HCEC 1CT (cell line): ENCODE measurements at places on chromosomes 16 and 17.
A peak's percentile ranks its signal among the peaks of the same experiment; 100 is the strongest.

DNA sequence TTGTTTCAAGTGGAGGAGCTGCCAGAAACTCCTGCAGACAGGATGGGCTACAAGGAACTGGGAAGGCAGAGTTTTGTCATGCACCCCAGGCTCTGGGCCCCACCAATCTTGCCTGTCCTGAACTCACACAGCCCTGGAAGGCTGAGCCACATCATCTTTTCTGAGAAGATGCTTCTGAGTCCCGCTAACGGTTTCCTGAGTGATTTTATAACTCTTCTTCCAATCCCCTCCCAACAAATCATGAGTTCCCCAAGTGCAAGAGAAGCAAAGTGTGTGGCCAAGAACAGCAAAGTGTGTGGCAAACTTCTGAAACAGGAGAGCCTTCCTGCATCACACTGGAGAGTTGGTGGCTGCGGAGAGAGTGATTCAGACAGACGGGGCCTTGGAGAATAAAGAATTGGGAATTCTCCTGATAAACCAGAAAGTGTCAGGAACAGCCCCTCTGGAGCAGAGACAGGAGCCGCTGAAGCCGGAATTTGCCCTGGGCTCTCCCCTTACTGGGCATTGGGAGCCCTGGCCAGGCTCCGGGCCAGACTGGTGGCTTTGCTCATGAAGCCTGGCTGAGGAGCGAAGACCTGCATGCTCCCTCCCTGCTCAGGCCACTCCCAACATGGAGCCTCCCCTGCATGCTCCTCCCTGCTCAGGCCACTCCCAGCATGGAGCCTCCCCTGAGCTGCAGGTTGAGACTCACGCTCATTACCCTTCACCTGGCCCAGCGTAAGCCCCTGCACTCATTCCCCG lies 47.2 kb downstream of the PITPNM3 start:
- no peak for DNase-seq

DNA sequence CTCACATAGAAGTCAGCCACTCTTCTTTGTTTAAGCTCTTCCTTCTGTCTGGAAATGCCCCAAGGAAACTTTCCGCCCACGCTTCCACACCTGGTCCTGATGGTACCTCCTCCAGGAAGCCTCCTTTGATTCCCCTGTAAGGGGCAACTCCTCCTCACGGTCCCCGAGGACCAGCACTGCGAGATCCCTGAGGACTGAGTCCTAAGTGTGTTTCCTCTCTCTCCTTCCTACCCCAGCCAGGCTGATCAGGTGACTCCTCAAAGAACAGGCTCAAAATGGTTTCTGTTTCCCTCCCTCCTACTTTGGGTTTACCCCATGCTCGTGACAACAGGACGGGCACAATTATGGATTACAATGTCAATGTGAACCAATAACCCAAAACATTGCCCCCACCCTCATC lies 63.0 kb upstream of the MED9 start:
- no peak for DNase-seq

GRCh38 chr16:72921620-72922019 lies 126.3 kb downstream of the ZFHX3 start:
- DNase-seq: no peak

GRCh38 chr17:42363767-42364585 lies 24.3 kb downstream of the STAT3 start:
- DNase-seq: no peak

DNA sequence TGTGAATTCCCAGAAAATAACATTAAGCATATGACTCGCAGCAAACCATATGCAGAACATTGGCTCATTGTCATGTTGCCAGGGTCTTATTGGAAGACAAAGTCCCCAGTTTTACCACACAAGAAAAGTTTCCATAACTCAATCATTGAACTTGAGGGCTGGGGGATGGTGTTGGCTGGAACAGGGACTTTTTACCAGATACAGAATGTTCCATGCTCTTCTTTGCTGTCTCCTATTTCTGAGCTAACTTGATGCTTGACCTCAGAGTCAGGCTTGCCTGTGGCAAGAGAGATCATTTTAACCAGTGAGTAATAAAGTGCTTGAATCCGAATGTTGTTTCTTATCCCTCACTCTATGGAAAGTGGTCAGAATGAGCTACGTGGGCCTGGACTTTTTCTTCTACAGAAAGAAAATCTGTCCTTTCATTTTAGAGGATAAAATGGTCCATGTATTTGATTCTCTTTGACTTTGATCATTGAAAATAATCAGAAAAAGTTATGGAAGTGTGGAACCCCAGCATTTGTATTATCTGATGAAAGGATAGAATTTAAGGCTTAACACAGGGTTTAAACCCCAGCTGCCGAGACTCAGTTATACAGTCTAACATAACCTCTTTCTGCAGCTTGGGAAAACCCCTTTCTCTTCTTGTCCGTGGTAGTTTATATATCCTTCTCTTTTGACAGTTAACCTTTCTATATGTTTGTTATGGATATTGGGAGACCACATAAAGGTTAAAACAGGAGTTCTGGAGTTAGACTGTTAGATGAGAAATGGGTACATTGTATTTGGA lies 67.0 kb downstream of the TUBD1 start:
- peak; percentile 85 for DNase-seq

DNA sequence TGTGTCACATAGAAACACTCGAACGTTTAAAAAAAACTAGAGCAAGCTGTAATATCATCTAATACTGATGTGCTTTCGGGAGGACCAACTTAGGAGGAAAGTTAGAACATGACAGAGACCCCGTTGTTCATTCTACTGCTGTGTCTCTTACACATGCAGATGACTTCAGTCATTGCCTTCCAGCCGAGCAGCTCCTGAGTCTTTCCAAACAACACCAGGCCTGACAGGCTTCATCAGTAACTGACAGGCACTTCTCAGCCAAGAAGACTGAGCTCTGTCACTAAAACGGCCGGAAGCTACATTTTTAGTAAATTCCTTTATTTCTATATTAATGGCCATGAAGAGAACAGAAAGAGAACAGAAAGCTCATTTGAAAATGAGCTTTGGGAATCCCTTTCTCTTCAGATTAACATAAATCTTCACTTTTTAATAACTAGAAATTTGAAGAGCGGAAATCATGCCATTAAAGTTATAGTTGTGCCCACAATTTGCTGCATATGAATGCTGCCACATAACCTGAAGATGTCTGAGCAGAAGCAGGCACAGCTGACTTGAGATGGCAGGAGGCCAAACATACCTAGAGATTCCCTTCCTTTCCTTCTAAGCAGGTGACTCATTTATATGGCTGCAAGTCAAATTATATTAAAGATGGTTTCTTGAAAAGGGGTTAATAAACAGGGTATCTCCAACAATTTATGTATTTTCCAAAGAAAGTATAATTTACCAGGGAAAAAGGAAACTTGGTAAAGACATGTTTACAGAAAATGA lies 148.9 kb downstream of the ITFG1 start:
- no peak for DNase-seq

GRCh38 chr16:52103791-52104190 lies 443.2 kb downstream of the TOX3 start:
- no peak for DNase-seq

- DNase-seq: peak; percentile 12
These were observed 8.0 kb upstream of the FASN start for GRCh38 chr17:82105882-82106687.

GRCh38 chr17:21173543-21173942 lies 40.4 kb downstream of the TMEM11 start:
- no peak for DNase-seq

DNA sequence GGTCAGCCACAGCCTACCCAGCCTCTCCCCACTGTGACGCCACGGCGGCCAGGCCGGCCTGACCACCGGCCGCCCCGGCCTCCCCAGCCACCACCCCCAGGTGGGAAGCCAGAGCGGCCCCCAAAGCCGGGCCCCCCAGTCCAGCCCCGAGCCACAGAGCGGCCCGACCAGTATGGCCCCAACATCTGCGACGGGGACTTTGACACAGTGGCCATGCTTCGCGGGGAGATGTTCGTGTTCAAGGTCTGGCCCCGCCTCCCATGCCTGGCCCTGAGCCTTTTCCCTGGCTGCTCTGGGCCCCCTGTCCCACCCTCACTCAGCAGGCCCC lies 16.0 kb downstream of the MMP15 start:
- DNase-seq: no peak

DNA sequence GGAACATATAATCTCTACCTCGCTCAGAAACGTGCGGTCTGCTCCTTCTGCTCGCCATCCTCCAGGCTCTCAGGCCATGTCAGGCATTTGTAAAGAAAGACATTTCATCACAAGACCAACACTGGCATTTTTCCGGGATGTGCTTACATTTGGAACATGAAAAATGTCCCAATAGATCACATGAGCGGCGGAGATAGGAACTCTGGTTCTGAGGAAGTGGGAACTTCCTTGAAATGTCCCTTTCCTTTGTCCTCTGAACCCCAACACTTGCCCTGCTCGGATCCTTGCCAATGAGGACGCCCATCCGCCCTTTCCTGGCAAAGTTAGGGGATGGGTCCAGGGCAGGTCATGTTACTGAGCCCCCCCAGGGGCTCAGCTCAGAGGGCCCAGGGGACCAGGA lies 130.5 kb downstream of the MAF start:
- DNase-seq: no peak

DNA sequence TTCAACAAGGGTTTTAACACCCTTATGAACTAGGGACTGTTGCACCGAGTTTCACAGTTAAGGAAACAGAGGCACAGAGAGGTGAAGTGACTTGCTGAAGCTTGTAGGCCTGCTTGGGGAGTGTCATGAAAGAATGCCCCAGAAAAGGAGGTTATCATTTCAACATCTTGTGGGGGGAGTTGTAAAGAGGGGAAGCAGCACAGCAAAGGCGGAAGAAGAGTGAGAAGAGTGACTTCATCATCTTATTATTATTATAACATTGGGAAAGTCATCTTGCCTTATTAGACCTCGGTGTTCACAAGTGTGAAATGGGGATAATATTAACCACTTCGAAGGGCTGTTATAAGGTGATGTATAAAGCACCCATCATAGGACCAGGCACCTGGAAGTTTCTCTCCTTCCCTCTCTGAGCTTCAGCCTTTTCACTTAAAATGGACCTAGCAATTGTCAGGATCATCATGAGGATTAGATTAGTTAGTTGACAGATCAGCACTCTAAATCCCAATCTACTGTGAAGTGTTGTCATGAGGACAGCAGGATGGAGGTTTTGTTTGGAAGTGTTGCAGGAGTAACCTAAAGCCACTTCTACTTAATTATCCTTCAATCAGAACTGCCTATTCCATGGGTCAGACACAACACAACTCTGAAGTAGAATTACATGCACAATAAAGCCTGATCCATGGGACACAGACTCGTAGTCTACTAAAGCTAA lies 2.3 kb downstream of the CCL4 start:
- DNase-seq: no peak

- peak; percentile 7 for DNase-seq
These were observed 1.0 kb downstream of the GDE1 start for GRCh38 chr16:19520861-19521331.

DNA sequence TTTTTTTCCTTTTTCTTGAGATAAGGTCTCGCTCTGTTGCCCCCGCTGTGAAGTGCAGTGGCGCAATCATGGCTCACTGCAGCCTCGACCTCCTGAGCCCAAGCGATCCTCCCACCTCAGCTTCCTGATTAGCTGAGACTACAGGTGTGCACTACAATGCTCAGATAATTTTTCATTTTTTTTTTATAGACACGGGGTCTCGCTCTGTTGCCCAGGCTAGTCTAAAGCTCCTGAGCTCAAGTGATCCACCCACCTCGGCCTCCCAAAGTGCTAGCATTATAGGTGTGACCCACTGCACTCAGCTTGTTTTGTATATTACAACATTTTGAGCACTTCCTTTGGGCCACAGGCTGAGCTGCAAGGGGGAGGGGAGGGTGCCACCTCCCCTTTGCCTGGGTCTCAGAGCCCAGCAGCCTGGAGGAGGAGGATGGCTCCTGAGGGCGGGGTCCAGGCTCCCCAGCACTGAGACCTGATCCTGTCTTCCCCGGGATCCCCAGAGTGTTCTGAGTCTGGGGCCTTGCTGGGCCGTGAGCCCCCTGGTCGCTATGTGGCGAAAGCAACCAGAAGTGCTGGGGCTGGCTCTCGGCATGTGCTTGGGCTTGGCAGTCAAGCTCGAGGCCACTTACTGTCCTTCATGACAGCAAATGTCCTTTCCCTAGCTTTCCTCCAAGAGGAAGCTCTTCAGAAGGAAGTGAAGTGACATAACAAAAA lies 8.1 kb downstream of the DEF8 start:
- DNase-seq: no peak

DNA sequence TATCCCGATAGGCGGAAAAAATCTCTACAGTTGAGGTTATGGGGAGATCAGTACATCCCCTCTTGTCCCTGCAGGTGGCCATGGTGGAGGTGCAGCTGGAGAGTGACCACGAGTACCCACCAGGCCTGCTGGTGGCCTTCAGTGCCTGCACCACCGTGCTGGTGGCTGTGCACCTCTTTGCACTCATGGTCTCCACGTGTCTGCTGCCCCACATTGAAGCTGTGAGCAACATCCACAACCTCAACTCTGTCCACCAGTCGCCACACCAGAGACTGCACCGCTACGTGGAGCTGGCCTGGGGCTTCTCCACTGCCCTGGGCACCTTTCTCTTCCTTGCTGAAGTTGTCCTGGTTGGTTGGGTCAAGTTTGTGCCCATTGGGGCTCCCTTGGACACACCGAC lies 4.2 kb downstream of the ORAI3 start:
- no peak for DNase-seq
